Stimulated activated CD8-positive, alpha-beta memory T cell treated with anti-CD3 and anti-CD28 coated beads, Interleukin-7, amount 100 ng/mL, for 24 hours (primary cell): ENCODE measurements at places on chromosomes 2 and 18.

DNA sequence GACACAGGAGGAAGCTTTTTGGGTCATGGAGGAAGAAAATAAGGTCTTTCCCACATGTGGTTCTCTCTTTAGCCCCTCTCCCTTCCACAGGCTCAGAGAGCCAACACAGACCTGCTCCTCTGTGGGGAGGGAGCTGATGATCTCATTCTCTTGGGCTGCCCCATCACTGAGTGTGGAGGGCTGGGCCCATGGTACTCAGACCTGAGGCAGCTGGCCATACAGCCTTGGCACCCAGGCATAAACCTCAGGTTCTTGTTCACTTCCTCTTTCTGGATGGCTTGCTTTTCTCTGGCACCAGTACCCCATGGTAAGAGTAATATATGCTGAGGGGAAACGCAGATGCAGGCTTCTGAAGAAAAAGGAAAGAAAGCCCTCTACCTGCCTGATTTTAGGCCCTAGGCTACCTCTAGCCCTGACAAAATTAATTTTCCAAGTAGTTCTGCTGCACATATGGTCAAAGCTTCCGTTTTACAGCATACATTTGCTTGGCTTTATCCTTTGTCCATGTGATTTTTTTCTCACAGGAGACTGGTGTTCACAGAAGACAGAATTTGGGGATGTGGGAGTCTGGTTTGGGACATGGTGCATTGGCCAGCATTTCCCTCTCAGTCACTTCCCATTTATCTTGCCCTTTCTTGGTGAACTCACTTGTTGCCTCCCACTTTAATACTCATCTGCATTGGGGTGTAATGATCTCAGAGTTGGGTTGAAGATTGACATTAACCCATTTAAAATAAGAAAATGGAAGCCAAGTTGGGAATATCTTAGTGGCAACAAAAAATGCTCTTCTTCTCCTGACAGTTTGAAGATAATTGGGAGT is 11.1 kb downstream of the DHRS9 start:
- DNase-seq: no peak

- no peak for DNase-seq
These were observed 148.3 kb upstream of the KLHL14 start for GRCh38 chr18:32920796-32921787.

GRCh38 chr18:21316296-21316695 is 74.3 kb downstream of the GREB1L start:
- no peak for DNase-seq

DNA sequence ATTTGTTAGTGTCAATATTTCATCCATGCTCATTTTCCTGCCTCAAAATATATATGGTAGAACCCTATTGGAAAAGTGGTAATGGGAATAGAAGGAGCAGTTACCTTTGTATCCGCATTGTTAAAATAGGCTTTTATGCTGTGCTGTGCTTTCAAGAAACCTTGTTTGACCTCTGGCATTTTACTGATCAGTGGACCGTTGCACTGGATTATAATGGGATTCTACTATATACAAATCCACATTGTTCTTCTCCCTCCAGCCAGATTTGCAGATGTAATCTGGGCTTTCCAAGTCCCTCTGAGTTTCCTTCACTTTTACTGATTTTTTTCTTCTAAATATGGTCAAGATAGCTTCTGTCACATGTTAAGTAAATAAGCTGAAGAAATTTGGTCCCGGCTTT is 23.3 kb upstream of the FAM237A start:
- DNase-seq: no peak

DNA sequence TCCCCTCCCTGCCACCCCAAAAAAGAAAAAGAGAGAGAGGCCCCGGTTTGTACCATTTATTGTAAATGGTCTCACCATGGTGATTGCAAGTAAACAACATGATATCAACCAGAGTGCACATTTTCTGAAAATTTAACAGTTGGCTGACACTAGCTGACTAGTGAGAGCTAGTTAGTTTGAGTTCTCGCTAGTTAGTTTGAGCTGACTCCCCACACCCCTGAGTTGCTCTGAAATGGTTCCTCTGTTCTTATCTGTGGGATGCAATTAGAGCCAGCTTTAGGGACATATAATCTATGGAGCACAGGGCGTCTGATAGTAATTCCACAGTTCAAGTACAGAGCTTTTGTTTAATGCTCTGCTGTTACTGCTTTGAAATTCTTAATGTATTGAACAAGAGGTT is 13.1 kb downstream of the CASP10 start:
- DNase-seq: no peak

- DNase-seq: no peak
These were observed 22.4 kb downstream of the LHCGR start for GRCh38 chr2:48733067-48733503.
